Ovary (tissue), 10 donors: ENCODE measurements at places on chromosomes 13 and 19. TPM values are rescaled to one million over a fixed set of nuclear protein-coding genes. Genes with fewer than 3 reads are reported as not detected.

Gene IGFLR1
- 7.6 TPM for total RNA-seq

Gene PGLYRP1
- not detected for total RNA-seq

Gene RPS16
- 3,321 TPM for total RNA-seq

Gene C1QTNF9B
- not detected for total RNA-seq

Gene LGALS7B
- not detected for total RNA-seq

Gene KRTDAP
- total RNA-seq: not detected

Gene TICAM1
- 9.7 TPM for total RNA-seq

Gene PROZ
- not detected for total RNA-seq

Gene ZNF101
- total RNA-seq: 2.9 TPM

Gene OR7D2
- not detected for total RNA-seq

Gene SLC6A16
- 2.1 TPM for total RNA-seq

Gene ZFR2
- total RNA-seq: 0.24 TPM

Gene LYPD3
- 15.1 TPM for total RNA-seq

Gene EVI5L
- 14.4 TPM for total RNA-seq

Gene SIAH3
- total RNA-seq: 0.24 TPM

Gene TEX101
- not detected for total RNA-seq

Gene PABPC3
- 0.30 TPM for total RNA-seq

Gene THSD8
- 3.8 TPM for total RNA-seq

Gene PTGIR
- 1.5 TPM for total RNA-seq

Gene EPS8L1
- total RNA-seq: 0.88 TPM

Gene SLC15A1
- total RNA-seq: not detected

Gene NR2F6
- total RNA-seq: 28.4 TPM

Gene ZNF729
- not detected for total RNA-seq

Gene NXNL1
- not detected for total RNA-seq

Gene NRTN
- total RNA-seq: not detected

Gene ETV2
- 1.4 TPM for total RNA-seq
